Fibroblast of pulmonary artery (primary cell): ENCODE measurements at places on chromosomes 5 and 9.
A peak's percentile ranks its signal among the peaks of the same experiment; 100 is the strongest.

DNA sequence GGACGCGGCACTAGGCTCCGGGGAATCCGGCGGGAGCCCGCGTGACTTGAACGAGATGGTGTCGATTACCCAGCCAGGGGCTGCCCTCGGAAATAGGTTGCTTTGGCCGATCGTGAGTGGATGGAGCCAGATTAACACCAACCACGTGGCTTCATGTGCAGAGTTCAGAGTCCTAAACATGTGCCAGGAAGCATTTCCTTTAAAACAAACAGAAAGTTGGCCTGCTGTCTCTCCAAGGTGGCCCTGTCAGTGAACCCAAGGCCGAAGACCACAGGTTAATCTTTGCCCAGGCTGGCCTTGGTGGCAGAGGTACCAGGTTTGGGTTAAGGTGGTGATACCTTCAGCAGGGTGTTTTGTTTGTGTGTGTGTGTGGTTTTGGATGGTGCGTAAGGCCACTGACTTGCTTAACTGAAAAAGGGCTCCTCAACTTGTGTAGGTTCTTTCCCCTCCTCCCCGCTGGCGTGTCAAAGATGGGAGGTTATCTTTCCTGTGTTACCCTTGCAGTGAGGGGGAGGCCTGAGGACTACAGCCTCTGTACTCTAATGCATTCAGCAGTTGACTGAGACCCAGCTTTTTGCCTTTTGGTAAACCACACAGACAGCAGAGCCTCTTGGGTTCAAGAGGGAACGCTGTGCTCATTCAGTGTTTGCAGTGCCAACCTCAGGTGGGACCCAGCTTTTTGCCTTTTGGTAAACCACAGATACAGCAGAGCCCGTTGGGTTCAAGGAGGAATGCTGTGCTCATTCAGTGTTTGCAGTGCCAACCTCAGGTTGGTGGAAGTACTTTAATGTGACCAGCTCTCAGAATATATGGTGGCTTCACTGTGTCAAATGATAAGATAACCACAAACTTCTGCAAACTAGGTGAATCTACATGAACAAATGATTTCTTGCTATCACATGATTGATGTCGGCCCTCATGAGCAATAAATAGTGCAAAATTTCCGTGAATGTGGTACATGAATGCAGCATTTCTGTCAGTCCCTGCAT, 1.4 kb downstream of the IQGAP2 start:
- no peak for DNase-seq

DNA sequence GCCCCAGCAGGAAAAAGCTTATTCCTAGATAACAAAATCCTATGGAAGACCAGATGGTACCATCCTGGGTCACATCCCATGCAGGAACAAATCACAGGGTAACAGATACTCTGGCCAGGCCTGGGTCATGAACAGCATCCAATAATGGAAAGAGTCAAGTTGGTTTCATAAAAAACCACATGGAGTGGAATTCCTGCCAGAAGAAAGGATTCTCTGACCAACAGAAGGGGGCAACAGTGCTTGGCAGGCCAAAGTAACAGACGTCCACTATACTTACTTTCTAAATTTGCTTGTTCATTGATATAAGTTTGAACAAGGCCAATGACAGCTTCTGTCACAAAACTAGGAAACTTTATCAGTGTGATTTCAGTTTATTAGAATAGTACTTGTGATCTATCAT, 273.5 kb downstream of the ARRDC3 start:
- peak; percentile 44 for DNase-seq

DNA sequence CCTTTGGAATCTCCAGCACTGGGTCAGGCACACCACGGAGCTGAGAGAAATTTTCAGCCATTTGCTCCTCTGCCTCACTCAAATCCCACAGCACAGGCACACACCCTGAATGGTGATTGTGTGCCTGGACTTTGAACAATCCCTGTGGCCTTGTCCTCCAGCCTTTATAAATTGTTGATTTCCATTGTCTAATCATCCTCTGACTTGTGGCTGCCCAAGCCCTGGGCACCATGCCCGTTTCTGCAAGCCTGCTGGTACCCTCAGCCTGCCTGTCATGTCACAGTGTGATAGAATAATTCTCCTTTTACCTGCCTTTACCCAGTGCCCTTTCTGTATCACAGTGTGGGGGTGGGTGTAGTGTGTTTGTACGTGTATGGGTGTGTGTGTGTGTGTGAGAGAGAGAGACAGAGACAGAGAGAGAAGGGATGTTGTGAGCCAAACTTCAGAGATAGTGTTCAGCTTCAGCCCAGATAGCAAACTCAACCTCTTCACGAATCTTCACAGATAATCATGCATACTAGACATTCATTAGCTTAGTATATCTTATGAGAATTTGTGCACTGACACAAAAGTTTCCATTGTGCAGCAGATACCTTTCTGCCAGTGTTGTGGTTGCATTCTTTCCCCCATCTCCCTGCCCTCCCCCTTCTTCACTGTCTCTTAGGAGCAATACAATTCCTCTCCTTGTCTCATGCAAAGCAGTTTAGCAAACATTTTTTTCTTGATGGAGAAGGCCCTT, 27.8 kb upstream of the SLC44A1 start:
- DNase-seq = no peak

GRCh38 chr5:141094481-141095262, at the start of gene PCDHB2:
Gene PCDHB2, plus strand, starts transcription at chr5:141094615. Its CDS starts 176 bp downstream, at chr5:141094791.
- peak; percentile 17 for DNase-seq

DNA sequence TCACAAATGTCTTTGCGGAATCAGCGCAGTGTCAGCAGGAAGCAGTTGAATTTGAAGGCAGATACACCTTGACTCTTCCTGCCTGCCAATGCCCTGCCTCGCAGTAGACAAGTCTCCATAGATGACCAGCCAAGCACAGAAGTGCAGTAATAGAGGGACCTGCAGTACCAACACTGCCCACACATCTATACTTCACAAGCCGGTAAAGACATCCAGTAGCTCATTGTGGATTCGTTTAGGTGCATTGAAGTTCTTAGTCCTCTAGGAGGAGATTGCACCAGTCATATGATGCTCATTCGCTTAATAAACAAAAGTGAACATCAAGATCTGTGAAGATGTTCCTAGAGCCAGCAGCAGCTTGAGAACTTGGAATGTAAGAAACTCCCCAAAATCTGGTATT, 7.1 kb upstream of the IFNA2 start:
- peak; percentile 23 for DNase-seq

DNA sequence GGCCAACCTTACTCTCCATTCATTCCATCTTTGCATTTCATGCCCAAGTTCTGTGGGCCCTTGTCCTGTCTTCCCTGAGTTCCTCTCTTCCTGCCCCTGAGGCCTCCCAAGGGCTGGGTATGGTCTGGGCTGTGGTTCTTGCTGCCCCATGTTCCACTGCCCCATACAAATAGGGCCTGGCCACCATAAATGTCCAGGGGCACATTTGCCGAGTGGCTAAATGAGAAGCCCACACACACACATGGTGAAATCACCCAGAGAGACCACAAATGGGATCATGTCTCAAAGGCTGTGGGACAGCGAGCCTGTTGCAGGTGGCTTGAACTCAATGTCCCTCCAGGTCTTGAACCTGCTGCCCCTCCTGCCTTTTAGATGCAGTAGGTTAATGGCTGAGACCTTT, 1.2 kb downstream of the TIFAB start:
- no peak for DNase-seq

DNA sequence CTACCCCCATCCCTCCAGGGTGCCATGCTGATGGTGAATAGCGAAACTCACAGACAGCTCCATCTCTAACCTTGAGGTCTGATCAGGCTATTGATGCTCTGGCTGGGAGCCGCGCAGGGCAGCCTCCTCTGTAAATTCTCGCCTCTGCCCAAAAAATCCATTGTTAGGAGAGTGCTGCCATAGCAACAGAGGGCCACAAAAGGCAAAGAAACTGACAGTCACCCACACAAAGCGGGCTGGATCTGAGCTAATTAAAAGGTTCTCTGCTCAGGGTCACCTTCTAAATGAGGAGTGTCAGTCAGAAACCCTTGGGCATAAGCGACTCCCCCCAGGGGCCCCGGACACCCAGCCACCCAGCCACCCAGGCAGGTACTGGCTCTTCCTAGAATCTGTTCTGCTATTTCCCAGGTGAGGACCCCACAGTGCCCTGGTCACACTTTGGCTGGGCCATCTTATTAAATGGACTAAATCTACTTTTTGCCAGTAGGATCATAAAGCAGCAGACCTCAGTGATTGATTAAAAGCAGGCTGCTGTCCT, 126.7 kb downstream of the MED10 start:
- DNase-seq = no peak

- no peak for DNase-seq
Measured at GRCh38 chr9:89448381-89448780, 49.5 kb downstream of the SEMA4D start.

DNA sequence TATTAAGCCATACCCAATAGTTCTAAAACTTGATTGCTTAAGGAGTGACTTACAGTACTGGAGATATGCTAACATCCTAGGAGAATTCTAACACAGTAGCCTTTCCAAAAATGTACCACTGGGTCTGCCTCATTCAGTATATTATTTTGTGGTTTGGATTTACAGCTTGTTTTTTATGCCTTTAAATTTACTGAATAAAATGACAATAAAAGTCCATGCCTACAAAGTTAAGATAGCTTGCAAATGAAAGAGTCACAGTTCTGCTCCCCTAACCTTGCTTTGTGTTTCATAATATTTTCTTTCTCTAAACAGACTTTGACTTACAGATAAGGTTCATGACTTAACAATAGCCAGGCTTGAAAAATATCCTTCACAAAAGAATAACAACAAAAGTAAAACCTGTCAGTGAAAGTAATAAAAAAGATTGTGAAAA, 951.1 kb upstream of the NUDT12 start:
- DNase-seq = peak; percentile 18

DNA sequence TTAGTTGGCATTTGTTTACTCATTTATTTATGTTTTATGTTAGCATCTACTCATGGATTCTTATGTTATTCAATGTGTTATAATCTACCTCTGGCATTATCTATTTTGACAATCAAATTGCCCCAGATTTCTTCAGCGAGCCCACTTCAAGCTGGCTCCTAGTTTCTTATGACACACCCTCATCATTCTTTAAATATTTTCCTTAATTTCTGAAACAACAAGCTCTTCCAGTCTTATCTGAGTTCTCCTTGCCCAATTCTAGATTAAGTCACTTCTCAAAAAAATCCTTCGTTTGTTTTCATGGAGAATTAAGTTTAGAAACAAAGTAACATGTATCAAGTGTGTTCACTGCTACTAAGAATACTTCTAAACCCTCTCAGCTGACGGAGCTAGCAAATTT, 229.8 kb downstream of the SEMA5A start:
- DNase-seq = peak; percentile 12

- DNase-seq = no peak
Measured at GRCh38 chr9:27394154-27394825, 97.3 kb upstream of the EQTN start.

DNA sequence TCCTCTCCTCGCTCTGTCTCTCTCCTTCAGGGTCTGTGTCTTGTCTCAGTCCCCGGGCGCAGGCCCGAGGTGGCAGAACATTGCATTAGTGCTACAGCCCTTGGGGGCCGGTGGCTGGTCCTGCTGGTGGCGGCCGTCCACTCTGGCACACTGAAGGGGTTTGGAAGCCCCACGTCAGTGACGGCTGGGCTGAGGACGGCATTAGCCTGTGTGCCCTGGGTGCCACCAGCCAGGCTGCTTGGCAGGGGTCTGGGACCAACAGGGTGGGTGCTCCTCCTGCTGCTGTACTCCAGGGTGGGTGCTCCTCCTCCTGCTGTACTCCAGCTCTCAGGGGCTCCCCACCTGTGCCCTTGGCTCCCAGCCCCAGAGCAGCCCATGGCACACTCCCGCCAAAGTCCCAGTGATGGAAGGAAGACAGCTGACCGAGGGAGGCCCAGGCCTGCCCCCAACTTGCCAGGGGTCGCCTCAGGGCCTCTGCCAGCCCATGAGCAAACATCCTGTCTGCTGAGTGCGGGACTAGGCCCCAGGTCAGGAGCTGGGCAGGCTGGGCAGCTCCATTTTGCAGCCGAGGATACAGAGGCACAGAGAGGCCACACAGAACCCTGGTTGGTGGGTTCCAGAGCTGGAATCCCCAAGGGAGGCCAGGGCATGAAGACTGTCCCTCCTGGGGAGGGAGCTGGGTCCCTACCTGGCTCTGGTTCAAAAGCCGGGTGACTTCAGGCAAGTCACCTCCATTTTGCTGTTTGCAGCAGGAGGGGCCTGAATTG, 27.3 kb downstream of the SARDH start:
- DNase-seq = no peak

DNA sequence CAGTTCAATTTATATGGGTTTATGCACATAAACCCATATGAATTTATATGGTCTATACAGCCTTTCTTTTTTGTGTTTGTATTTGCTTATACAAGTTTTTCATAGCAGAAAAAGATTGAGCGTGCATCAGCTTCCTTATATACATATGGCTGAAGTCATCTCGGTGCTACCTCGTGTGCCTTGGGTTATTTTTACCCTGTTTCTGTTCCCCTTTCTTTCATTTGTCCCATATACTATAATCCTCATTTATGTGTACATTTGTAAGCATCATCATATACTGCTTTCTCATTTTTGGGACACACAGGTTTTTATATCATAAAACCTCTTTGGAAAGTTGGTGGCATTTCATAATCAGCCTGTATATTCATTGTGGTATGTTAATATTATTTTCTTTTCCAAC, 107.8 kb upstream of the ADAMTSL1 start:
- no peak for DNase-seq

DNA sequence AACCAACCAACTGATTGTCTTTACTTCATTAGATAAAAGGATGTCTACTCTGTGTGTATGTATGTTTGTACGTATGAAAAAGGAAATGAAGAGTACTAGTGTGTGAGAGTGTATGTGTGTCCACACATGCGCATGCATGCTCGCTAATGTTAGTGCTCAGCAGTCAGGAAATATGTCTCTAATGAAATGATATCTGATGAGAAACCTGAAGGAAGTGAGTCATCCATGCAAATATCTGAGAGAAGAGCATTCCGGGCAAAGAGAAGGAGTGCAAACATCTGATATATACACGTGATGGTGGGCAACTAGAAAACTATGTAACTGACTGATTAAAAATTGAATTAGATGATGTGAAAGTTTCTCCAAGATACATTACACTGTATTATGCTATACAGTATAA, 29.6 kb upstream of the UGCG start:
- DNase-seq = peak; percentile 86

- DNase-seq = no peak
Measured at GRCh38 chr5:15594977-15595568, 95.1 kb downstream of the FBXL7 start.

- no peak for DNase-seq
Measured at GRCh38 chr5:39209924-39210323, 9.4 kb downstream of the FYB1 start.

GRCh38 chr9:98977813-98978212, 34.1 kb downstream of the COL15A1 start:
- DNase-seq = no peak

GRCh38 chr5:137231540-137231939, 267.6 kb downstream of the SPOCK1 start:
- peak; percentile 39 for DNase-seq

DNA sequence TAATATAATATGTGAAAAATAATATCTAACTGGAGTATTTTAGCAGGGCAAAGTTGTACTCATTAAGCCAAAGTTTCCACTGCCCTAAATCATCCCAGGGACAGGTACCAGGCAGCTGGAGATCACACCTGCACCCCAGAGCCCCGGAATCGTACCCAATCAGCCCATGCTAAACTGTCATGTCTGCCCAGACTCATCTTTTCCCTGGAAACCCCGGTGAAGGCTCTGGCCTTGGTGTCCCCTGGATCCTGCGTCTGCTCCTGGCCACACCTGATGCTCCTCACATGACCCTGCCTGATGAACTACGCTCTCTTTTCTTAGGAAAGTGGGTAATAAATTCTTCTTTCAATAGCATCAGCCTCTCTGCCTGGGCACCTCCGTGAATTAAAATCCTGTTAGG, 15.6 kb upstream of the IRX2 start:
- DNase-seq = no peak
